ENCODE measurements at places on chromosomes 16 and 17. TPM values are rescaled to one million over a fixed set of nuclear protein-coding genes. Genes with fewer than 3 reads are reported as not detected.

Gene DLX3
- total RNA-seq, result not detected

Gene CA4
- not detected for total RNA-seq

Gene SDK2
- total RNA-seq, result 1.5 TPM

Gene KRT33B
- total RNA-seq, result not detected

Gene TBX2
- 2.3 TPM for total RNA-seq

Gene ACSM2A
- total RNA-seq, result not detected
